ENCODE measurements at places on chromosomes 16 and 17.

DNA sequence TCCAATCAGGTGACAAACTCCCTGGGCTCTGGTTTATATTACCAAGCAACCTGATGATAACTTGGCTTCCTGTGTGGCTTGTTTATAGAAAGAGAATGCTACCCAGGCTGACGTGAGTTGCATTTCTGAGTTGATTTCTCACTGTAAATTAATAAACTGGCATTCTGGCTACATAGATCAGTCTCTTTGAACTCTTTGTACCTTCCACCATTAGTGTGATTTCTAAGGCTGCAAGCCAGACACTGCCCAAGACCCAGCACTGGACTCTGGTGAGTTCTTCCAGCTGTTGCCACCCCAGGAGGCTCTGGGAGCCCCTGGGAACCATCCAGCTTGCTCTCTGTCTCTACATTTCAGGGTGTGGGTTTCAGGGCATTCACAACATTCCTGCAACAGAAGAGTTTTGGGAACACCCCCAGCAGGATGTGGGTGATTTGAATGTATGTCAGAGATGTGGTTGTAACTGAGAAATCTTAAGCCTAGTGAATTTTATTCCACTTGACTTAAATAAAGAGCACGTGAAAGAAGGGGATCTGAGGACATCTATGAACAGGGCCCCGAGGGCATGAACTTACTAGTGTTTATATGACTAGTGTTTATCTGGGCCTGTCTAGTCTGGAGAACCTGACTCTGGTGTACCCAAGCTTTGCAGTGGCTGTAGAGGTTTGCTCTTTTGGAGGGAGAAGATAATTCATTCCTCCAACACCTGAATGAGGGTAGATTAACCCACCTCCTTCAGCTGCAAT, 30.3 kb upstream of the LRRC37A start:
- no peak for DNase-seq

- DNase-seq: no peak
Measured at GRCh38 chr17:31529841-31530251, 138.4 kb downstream of the RAB11FIP4 start.

DNA sequence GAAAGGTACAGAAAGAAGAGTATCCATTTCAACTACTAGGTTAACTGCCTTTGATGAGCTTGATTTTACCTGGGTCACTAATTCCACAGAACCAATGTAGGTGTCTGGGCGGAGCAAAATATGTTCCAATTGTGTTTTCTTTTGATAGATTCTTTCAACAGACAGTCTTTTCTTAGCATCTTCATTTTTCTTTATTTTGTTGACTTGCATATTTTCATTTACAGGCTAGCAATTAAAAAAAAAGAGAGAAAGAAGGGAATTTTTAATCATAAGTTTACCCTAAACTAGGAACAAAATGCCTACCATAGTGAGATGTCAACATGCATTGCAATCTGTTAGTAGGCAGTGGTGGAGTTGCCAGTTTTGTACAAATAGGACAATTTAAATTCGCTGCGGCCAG, 1.0 kb downstream of the TOP2A start:
- no peak for DNase-seq

- no peak for DNase-seq
Measured at GRCh38 chr17:33121272-33121671, 129.6 kb downstream of the SPACA3 start.

GRCh38 chr17:1779571-1780131, 17.8 kb downstream of the SERPINF1 start:
- DNase-seq: no peak

DNA sequence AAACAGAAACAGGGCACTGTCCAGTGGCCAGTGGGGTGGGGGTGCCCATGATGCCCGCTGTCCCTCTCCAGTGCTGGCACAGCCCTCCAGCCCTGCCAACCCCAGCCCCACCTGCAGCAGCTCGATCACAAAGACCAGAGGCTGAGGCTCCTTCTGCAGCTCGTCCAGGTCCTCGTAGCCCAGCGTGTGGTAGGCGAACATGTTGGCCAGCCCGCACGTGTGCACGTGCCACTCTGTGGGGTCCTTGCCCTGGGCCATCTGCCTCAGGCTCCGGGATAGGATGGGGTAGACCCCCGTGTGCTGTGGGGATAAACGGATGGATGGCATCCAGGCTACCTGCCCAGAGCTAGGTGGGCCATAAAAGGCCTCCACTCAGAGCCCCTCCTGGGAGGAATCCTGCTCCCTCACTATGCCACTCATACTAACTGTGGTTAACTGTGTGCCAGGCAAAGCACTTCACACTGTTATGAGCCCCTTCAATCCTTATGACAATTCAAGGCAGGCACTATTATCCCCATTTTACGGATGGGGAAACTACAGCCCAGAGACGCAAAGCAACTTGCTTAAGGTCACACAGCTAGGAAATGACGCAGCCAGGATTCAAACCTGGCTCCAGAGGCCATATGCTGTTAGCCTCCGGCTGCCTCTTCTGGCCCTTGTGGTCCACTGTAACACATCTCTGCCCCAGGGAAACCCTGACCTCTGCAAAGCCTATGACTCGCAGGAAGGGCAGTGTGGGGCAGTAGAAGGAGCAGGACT, 6.5 kb downstream of the AIPL1 start:
- no peak for DNase-seq

DNA sequence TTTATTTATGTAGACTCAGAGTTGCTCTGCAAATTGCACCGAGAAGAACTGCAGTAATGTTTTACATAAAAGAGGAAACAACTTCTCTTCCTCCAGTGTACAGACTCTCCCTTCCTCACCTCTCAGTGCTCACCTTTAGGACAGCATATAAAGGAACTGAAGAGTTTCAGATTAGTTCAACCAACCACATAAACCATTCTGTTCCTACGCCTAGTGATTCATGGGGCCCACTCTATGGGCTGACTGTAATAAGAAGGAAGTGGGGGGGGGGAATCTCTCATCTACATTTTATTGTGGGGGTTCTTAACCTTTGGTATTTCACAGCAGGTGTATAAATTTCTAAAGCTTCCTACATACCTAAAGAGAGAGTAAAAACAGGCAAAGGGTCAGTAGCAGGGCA, 18.3 kb downstream of the ZSWIM7 start:
- DNase-seq: peak; percentile 62

DNA sequence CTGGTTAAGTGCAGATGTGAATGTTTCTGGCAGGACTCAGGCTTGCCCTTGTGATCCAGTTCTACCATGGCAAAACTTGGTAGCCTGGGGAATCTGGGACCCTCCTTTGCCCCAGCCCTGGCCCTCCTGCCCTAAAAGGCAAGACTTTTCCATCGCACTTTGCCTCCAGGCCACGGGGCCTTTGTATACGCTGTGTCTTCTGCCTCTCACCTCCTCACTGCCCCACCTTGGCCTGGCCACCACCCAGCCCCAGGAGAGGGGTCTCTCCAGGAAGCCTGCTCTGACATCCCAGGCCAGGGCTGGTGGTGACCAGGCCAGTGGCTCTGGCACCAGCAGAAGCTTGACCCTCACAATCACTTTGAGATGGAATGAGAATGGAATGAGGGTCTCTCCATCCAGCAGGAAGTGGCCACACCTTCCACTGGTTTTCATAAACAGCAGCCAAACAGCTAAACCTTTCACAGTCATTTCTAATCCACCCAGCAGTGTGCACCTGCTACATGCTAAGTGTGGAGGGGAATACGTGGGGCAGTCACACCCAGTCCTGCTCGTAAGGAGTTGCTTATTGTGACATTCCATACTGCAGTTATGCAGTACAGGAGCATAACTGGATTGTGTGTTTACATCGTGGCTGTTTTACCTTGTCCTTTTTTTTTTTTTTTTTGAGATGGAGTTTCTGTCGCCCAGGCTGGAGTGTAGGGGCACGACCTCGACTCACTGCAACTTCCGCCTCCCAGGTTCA, 1.6 kb upstream of the MRPL38 start:
- DNase-seq: no peak

DNA sequence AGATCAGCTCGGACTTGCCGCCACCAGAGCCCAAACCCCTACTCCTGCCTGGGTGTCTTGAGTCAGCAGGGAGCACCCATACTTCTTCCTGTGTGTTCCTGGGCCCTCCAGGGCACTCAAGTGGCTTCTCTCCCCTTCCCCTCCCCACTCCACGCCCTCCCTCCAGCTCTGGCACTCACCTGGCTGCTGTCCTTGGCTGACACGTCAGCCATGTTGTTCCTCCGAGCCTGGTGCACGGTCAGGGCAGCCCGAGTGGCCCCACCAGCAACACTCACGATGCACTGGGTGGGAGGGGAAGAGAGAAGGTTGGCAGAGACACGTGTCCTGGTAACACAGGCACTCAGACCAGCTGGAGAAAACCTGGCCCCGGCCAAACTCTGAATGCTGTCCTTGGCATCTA, 11.5 kb downstream of the RUSF1 start:
- DNase-seq: no peak

GRCh38 chr17:15083225-15083624, 181.9 kb downstream of the PMP22 start:
- DNase-seq: no peak

DNA sequence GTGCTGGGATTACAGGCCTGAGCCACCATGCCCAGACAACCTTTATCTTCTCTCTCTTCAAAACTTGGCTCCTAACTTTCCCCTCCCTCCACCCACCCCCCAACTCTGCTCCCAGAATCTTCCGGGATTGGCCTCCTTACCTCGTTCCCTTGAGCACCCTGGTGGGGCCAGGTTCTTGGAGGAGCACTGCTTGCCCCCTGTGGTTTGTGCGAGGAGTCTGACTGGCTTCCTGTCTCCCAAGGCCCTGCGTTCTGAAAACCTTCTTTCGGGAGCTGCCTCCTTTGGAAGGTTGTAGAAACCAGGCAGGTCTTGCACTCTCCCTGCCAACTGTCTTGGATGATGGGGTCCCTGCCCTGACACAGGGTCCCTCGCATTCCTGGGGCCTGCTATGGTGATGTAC, 19.8 kb downstream of the PLXDC1 start:
- DNase-seq: no peak

GRCh38 chr17:2962236-2962635, 101.2 kb downstream of the OR1D5 start:
- DNase-seq: no peak

DNA sequence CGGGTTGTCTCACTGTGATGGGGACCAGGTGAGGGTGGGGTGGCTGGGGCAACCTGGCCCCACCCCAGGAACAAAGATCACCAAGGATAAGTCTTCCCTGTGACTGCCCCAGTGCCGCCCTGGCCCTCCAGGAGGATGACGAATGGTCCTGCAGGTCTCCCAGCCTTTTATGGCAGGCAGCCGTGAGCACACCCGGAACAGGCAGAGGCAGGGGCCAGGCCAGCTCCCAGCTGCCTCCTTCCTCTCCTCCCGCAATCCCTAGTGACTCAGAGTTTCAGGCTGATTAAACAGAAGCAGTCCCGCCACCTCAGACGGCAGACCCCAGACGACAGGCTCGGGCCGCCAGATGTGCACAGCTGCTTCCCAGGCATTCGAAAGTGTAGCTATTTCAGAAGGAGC, 13.3 kb downstream of the JUP start:
- peak; percentile 33 for DNase-seq

- DNase-seq: no peak
Measured at GRCh38 chr17:321386-321941, 31.1 kb downstream of the RPH3AL start.

DNA sequence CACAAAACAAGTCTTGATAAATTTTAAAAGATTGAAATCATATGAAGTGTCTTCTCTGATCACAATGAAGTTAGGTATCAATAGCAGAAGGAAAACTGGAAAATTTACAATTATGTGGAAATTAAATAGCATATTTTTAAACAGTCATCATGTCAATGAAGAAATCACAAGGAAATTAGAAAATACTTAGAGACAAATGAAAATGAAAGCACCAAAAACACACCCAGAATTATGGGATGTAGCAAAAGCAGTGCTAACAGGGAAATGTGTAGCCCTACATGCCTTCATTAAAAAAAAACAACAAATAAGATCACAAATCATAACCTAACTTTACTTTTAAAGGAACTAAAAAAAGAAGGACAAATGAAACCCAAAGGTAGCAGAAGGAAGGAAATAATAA, 7.5 kb upstream of the IL21R start:
- no peak for DNase-seq

DNA sequence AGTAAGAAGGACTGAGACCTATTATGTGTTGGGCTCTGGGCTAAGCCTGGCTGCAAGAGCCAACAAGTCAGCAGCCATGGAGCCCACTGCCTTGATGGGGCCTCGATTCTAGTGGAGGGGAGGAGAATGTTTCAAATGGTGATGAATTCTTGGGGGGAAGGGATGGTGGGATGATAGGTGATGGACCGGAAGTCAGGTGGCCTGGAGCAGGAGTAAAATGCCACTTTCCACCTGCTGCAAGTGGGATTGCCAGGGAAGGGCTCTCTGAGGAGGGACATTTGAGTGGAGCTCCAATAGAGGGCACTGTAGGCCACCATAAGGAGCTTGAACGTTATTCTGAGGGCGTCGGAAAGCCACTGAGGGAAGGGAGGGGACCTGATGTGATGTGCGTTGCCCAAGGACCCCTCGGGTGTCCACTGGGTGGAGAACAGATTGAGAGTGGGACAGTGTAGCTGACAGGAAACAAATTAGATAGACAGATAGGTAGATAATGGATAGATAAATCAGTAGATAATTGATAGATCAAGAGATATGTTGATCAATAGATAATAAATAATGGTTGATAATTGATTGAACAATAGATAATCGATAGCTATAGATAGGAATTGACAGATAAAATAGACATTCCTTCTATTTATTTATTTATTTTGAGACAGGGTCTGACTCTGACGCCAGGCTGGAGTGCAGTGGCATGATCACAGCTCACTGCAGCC, 18.2 kb upstream of the NXPH3 start:
- DNase-seq: peak; percentile 63

- DNase-seq: no peak
Measured at GRCh38 chr16:48110982-48111381, 44.8 kb downstream of the ABCC12 start.

GRCh38 chr16:11312718-11313492, 31.8 kb upstream of the PRM1 start:
- DNase-seq: no peak

DNA sequence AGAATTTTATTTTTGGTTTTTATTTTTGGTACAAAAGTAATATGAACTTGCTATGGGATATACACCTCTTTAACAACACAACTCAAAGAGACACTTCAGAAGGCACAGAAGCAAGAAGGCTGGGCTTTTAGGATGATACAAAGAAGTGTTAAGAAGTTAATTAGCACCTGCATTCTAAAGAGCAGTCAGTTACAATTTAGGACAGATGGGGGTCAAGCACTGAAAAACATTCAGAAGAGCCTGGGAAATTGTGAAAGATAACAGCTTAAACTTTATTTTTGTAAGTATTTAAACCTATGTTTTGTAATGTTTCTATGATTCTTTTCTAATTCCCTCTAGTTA, 163.5 kb downstream of the CDH8 start:
- DNase-seq: no peak

DNA sequence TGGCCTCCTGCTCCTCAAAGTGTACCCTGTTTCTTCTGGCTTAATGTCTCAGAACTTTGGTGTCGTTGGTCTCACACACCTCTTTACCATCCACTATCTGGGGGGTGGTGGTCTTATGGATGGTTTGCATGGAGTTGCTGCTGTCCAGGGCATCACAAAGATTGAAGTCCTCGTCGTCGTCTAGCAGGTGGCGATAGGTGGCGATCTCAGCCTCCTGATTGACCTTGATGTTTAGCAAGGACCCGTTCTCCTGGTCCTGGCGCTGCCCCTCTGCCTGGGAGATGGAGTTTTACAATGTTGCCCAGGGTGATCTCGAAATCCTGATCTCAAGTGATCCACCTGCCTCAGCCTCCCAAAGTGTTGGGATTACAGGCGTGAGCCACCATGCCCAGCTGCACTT, 31.1 kb upstream of the HELZ start:
- DNase-seq: no peak

- DNase-seq: no peak
Measured at GRCh38 chr17:8875436-8875835, 8.0 kb upstream of the PIK3R6 start.

Measured in GM12865 (cell line).